Panc1 (cell line): ENCODE measurements at places on chromosomes 13 and 19. TPM values are rescaled to one million over a fixed set of nuclear protein-coding genes. Genes with fewer than 3 reads are reported as not detected.

BICRA gene
- 13.7 TPM for total RNA-seq

DNA sequence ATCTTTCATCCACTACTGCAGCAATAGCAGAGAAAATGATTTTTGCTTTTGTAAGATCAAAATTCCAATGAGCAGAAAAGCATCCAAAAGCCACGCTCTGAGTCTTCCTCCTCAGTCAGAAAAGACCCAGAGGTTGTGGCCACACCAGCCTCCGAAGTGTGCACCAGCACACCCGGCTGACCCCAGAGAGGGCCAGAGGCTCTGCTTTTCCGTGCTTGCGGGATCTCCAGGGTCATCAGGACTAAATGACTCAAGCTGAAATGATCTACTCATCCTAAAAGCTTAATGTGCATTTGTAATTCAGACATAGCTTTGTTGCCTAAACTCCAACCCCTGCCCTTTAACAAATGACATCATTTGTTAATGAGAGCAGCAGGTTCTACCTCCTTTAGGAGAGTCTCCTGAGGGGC, 16.5 kb downstream of the RXFP2 start:
- no peaks in the 10 kb centered on the region for H3K4me1 ChIP-seq
- H3K36me3 ChIP-seq = no peaks in the 10 kb centered on the region
- no peak overlapping the region for H3K4me3 ChIP-seq

GRCh38 chr19:10998045-10998533, 37.3 kb downstream of the SMARCA4 start:
- no peaks in the 10 kb centered on the region for H3K27me3 ChIP-seq
- DNase-seq = no peak
- H3K36me3 ChIP-seq = peaks cover 2% of the 10 kb centered on the region; the same call in 1 of the 2 replicates
- no peak overlapping the region for H3K4me3 ChIP-seq
- H3K4me1 ChIP-seq = no peaks in the 10 kb centered on the region

DNA sequence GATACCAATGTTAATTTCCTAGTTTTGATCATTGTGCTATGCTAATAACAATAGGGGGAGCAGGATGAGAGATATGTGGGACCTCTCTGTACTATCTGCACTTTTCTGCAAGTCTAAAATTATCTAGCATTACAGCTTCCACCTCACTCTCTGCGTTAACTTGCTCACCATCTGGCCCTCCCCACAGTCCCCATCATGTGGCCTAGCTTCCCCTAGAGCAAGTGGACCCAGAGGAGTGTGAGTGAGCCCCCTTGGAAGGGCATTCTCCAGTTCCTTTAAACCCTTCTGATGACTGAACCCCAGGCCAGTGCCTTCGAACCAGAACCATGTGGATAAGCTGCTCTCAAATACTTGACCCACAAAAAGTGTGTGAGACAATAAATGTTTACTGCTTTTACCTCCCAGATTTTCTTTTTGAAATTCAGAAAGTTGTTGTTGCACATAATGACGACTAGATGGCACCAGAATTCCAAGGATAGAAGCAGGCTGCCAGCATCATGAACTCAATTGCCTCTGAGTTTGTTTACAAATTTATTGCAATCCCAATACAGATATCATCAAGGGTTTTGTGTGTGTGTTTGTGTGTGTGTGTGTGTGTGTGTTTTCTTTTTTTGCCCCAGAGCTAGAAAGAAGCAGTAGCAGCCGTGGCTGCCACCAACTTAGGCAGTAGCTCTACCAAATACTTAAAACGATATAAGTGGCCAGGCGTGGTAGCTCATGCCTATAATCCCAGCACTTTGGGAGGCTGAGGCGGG, 49.0 kb upstream of the ZNF780A start:
- no peaks in the 10 kb centered on the region for H3K4me1 ChIP-seq
- no peak overlapping the region for H3K4me3 ChIP-seq
- peaks cover 43% of the 10 kb centered on the region for H3K27me3 ChIP-seq
- no peaks in the 10 kb centered on the region for H3K36me3 ChIP-seq

- no peak overlapping the region for H3K27ac ChIP-seq
- no peak overlapping the region for H3K4me3 ChIP-seq
- H3K36me3 ChIP-seq = no peaks in the 10 kb centered on the region
Measured at GRCh38 chr19:5889288-5889971, 14.2 kb downstream of the NDUFA11 start.

DNA sequence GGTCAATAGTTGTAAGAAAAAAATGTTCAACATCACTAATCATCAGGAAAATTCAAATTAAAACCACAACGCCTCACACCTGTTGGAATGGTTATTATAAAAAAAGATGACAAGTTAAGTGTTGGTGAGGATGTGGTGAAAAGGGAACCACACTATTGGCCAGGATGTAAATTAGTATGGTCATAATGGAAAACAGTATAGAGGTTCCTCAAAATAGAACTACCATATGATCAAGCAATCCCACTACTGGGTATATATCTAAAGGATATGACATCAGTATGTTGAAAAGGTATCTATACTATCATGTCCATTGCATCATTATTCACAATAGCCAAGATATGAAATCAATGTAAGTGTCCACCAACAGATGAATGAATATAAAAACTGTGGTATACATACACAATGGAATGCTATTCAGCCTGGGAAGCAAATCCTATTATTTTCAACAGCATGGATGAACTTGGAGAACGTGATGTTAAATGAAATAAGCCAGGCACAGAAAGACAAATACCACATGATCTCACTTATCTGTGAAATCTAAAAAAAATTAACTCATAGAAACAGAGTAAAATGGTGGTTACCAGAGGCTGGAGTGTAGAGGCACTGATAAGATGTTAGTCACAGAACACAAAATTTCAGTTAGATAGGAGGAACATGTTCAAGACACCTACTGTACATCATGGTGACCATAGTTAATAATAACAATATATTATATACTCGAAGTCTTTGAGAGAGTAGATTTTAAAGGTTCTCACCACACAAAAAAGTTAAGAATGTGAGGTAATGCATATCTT, 56.6 kb downstream of the TBC1D4 start:
- DNase-seq = no peak
- no peaks in the 10 kb centered on the region for H3K4me1 ChIP-seq
- no peaks in the 10 kb centered on the region for H3K36me3 ChIP-seq
- H3K27ac ChIP-seq = no peak overlapping the region
- no peaks in the 10 kb centered on the region for H3K27me3 ChIP-seq
- H3K4me3 ChIP-seq = no peak overlapping the region

DNA sequence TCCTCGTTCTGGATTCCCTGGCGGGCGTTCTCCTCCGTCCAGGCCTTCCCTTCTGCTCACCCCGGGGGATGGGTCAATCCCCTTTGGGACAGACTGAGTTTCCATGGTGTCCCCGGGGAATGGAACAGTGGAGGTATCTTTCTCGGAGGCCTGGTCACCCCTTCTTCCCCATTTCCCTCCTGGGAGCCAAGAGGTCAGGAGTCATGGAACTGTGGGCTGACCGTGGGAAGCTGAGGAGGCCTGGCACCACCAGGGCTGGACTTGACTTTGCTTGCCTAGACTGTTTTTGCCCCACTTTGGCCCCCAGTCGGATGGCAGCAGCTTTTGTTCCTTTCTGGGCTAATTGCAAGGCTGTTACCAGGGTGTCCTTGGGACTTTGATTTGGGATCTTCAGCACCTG, 2.0 kb downstream of the NACC1 start:
- no peaks in the 10 kb centered on the region for H3K27me3 ChIP-seq
- H3K36me3 ChIP-seq = peaks cover 5% of the 10 kb centered on the region

DNA sequence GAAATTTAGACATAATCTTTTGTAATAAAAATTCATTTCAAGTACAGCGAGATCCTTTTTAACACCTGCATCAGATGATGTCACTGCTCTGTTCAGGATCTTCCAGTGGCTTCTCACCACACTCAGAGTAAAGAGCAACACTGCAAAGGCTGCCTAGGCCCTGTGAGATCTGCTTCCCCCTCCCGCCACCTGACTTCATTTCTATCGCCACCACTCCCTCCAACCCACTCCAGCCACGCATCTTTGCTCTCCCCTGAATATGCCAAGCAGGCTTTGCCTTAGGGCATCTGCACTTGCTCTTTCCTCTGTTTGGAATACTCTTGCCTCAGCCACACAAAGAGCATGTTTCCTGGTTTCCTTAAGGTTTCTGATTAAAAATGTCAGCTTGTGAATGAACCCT, 58.3 kb downstream of the MBNL2 start:
- no peak overlapping the region for H3K4me3 ChIP-seq
- no peak for DNase-seq
- peaks cover 16% of the 10 kb centered on the region; the same call in 1 of the 2 replicates for H3K36me3 ChIP-seq

PLPP2 gene
- 67.0 TPM for total RNA-seq

DNA sequence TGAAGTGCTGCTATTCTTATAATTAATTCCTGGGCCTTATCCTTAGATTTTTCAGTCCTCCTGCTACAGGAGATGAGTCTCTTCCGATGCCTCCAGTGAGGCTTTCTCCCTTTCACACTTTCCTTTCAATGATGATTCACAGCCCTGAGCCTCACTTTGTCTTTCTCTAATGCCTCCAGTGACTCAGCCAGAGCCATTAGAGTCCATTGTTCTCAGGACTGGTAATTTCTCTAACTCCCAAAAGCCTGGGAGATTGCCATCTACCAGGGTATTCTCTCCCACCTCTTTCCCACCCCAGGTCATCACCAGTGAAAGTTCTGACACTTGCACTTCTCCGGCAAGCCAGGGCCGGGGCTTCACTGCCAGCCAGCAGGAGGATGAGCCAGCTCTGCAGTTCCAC, 49.6 kb upstream of the ARGLU1 start:
- H3K27ac ChIP-seq = no peak overlapping the region
- no peak for DNase-seq
- H3K36me3 ChIP-seq = no peaks in the 10 kb centered on the region

- no peak overlapping the region for H3K4me3 ChIP-seq
- DNase-seq = no peak
- no peak overlapping the region for H3K27ac ChIP-seq
- no peaks in the 10 kb centered on the region for H3K27me3 ChIP-seq
- H3K4me1 ChIP-seq = no peaks in the 10 kb centered on the region
Measured at GRCh38 chr19:467554-467953, 6.7 kb upstream of the SHC2 start.

- no peaks in the 10 kb centered on the region for H3K27me3 ChIP-seq
- DNase-seq = no peak
- H3K36me3 ChIP-seq = no peaks in the 10 kb centered on the region
- no peak overlapping the region for H3K27ac ChIP-seq
- no peaks in the 10 kb centered on the region for H3K4me1 ChIP-seq
Measured at GRCh38 chr13:112905086-112905485, 63.9 kb upstream of the MCF2L start.

- no peaks in the 10 kb centered on the region for H3K4me1 ChIP-seq
- no peaks in the 10 kb centered on the region for H3K27me3 ChIP-seq
- no peak overlapping the region for H3K27ac ChIP-seq
- no peak overlapping the region for H3K4me3 ChIP-seq
- DNase-seq = no peak
Measured at GRCh38 chr13:63381078-63381859, 1965.6 kb upstream of the PCDH20 start.

GRCh38 chr13:109859898-109860297, 73.5 kb upstream of the IRS2 start:
- H3K36me3 ChIP-seq = no peaks in the 10 kb centered on the region
- no peaks in the 10 kb centered on the region for H3K4me1 ChIP-seq
- H3K4me3 ChIP-seq = no peak overlapping the region
- no peak overlapping the region for H3K27ac ChIP-seq
- no peak for DNase-seq

DNA sequence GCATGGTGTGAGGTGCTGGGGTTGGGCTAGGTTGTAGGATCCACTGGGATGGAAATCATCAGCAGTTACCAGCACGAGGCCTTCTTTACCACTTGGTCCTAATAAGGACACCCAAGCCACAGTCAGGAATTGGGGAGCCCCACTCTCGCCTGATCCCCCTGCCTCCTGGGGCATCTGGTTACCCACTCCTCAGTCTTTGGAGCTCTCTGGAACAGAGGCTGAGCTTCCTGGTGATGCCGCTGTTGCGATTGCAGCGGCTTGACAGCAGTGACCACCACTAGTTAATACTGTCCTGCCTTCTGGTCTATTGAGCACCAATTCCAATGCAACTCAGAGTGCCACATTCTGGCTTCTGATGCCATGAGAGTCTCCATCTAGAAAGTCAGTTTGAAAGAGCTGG, 13.5 kb downstream of the TMEM272 start:
- peaks cover 4% of the 10 kb centered on the region; the same call in 1 of the 2 replicates for H3K27me3 ChIP-seq
- H3K36me3 ChIP-seq = no peaks in the 10 kb centered on the region
- DNase-seq = no peak
- no peak overlapping the region for H3K27ac ChIP-seq

- H3K27ac ChIP-seq = peak within 1 kb of the TSS; percentile 77
- H3K4me3 ChIP-seq = peak within 1 kb of the TSS; percentile 39
- no peaks in the 10 kb centered on the region for H3K36me3 ChIP-seq
- no peaks in the 10 kb centered on the region for H3K27me3 ChIP-seq
Measured at GRCh38 chr19:17405250-17406045, at the start of gene BST2. Gene BST2, minus strand, starts transcription at chr19:17405630. Its CDS starts 55 bp downstream, at chr19:17405575.

RSPH6A gene
- total RNA-seq = not detected

DNA sequence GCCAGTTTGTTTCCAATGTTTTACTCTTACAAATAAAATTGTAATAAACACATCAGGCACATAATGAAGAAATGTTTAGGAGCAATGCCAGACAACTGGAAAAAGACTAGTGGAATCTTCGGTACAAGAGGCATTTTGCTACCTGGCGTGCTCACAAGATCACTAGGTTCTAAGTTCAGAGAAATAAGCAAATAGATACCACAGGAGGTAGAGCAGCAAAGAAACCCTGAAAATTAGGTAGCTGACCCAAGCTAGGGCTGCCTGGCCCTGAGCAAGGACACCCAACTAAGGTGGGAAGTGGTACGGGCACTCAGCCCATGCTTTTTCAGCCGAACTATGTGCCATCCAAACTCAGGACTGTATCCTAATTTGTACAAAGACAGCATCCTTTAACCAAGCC, 32.2 kb upstream of the TPP2 start:
- no peaks in the 10 kb centered on the region for H3K36me3 ChIP-seq
- H3K27ac ChIP-seq = no peak overlapping the region
- DNase-seq = no peak
- peaks cover 4% of the 10 kb centered on the region; the same call in 1 of the 2 replicates for H3K27me3 ChIP-seq
- H3K4me1 ChIP-seq = no peaks in the 10 kb centered on the region
- H3K4me3 ChIP-seq = no peak overlapping the region

FPR1 gene
- total RNA-seq = not detected

DNA sequence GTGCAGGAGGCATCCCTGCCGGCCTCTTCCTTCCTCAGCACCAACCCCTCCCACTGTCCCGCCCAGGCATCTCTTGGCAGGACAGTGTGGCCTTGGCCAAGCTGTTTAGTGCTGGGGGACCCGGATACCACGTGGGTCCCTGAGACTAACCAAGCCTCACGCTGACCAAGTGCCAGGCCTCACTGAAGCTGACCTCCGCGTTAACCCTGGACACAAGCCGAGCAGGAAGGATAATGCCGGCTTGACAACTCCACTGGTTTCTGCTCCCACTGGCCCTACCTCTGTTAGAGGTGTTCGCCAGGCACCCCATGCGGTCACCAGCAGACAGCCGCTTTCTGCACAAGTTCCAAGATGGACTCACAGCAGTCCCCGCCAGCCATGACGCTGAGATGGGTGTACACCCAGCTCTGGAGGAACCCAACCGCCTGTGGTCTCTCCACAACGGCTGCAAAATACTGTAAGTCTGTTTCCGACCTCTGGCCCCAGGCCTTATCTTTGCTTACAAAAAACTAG, 12.4 kb downstream of the GRTP1 start:
- no peak overlapping the region for H3K4me3 ChIP-seq
- DNase-seq = no peak
- H3K4me1 ChIP-seq = no peaks in the 10 kb centered on the region; the same call in 1 of the 2 replicates
- no peaks in the 10 kb centered on the region for H3K36me3 ChIP-seq
- H3K27me3 ChIP-seq = no peaks in the 10 kb centered on the region
